NCI-H187 (cell line): ENCODE measurements at places on chromosomes 5 and 9.

DNA sequence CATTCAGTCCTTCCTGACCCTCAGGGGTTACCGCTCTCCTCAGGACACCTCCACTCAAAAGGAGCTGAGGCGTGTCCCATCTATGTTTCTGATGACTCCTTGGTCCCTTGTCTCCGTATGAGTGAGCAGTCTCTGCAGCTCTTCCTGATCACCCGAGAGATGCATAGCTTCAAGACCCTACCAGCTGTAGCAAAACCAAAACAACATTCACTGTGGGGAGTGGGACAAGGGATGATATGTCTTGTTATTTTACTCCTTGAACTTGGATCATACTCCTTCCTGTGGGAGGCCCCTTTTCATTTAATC, 14.4 kb downstream of the GLDC start:
- no peak for DNase-seq

DNA sequence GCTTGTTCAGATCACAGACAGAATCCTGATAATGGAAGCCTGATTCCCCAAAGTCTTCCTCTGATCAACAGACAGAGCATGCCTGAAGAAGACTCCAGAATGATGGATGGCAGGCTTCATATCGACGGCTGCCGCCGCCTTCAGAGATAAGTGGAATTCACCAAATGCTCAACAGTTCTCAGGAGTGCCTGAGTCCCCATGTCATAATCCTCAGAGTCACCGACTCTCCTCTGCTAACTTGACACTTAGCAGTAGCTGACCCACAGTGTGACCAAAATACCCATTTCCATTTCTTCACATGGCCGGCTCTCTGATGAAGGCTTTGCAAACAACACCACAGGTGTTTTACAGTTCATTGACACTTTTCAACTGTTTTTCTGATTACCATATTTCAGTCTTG, 58.7 kb downstream of the PRDM6 start:
- no peak for DNase-seq

- no peak for DNase-seq
These were observed 67.7 kb upstream of the ATG10 start for GRCh38 chr5:81904166-81904565.

DNA sequence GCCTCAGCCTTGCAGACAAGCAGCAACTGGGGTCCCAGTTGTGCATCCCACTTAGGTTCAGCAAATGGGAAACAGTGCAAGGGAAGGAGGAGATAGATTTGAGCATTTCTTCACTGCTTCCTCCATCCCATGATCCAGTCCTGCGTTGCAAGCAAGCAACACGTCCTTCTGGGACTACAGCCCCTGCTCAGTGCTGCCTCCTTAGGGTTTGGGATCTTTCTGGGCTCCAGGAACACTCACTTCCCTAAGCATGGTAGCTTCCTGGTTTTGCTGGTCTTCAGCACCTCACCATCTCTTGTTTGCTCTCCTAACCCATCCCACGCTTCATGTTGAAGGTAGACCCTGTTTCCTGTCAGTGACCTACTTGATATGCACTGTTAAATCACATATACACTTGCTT, 444.7 kb downstream of the MED10 start:
- DNase-seq = no peak

DNA sequence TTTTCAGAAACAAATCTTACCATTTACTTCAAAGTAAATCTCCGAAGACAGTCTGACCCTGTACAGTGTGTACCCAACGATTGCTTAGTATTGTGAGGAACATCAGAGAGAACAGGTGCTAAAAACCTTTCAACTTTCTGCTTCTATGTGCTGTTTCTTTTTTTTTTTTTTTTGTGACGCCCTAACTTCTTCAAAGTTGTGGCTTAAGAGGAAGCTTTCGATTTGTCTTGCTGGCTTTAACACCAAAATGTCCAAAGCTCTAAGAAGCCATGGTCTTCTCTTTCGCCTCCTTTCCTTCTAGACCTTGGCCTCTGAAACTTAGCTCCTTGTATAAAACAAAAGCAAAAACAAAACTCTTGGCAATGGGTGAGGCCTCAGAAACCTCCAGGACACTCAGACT, 1.2 kb downstream of the TNFSF8 start:
- DNase-seq = no peak
